ENCODE measurements at places on chromosomes 4 and X. TPM values are rescaled to one million over a fixed set of nuclear protein-coding genes. Genes with fewer than 3 reads are reported as not detected.

GRCh38 chr4:83725336-83726085 lies 189.6 kb downstream of the GPAT3 start:
- DNase-seq: no peak
- no peak overlapping the region for H3K27ac ChIP-seq
- H3K36me3 ChIP-seq: no peaks in the 10 kb centered on the region

DNA sequence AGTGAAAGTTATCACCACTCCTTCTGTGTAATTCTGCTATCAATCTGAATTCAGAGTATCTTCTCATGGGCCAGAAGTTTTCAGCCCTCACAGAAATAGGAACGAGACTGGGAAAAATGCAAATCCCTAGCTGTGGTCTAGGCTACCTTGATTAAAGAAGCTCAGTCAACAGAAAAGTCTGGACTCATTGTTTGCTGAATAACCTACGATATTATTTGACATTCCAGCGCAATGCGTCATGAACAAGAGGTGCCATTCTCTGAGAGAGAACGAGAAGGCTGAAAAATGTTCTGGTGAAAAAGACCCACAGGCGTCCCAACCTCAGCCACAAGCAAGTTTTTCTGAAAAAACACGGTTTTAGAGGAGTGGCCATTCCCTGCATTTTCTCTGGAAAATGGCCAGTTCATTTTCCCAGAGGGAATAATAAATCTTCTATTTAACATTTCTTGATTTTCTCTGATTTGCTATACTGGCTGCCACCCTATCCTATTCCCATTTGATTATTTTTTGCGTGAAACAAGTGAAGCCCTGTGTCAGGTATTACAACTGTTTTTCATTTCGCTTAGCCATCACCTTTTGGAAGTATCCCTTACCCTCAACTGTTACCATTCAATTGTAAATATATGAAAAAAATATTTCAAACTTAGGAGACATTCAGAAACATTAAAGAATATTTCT lies 1117.6 kb upstream of the PRKX start:
- H3K4me1 ChIP-seq: no peaks in the 10 kb centered on the region
- H3K27ac ChIP-seq: no peak overlapping the region
- H3K27me3 ChIP-seq: no peaks in the 10 kb centered on the region
- no peak overlapping the region for H3K4me3 ChIP-seq
- DNase-seq: no peak

DNA sequence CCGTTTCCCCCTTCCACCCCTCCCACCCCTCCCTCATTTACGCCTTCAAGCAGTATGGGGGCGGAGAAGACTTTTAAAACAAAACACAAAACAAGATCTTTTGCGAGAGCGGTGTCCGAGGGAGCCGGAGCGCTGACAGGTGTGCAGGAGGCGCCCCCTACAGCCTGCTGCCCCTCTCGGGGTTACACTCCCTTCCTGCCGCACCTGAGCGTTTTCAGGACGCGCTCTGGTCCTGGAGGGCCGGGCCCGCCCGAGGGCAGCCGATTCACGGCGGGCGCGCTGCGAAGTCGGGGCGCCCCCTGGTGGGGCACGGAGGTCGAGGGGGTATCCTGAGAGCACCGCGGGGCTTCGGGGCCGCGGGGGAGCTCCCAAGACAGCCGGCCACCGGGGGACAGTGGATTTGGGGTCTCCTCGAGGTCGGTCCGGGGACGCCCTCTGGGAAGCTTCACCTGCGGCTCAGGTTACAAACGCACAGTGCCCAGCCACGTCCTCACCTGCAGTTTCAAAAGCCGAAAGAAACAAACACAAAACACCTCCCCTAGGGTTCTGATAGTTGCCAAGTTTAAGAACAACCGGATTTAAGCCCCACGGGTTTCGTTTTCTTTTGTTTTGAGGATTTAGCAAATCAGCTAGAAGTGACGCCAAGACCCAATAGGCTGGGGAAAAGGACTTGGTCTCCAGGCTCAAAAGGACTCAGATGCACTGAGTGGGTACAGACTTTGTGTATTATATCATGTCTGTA lies 8.0 kb upstream of the NEUROG2 start:
- H3K27ac ChIP-seq: no peak overlapping the region
- peaks cover 38% of the 10 kb centered on the region for H3K27me3 ChIP-seq
- peak overlapping the region; percentile 66 for H3K4me3 ChIP-seq

DNA sequence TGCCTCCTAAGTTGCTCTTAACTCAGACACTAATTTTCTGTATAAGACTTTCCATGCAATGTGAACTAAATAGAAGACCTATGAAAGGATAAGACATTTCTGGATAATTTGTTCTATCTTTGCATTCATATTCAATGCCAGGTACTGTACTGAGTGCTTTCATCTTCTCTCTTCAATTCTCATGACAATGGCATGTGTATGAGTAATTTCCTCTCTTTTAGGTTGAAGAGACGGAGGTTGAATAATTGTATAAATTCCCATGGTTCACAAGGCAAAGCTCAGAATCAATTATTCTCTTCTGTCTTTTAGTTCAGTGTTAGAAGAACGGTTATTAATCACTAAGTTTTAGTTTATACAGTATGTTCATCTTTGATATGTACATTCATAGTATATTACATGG lies 29.3 kb upstream of the CFAP299 start:
- H3K4me1 ChIP-seq: no peaks in the 10 kb centered on the region
- H3K36me3 ChIP-seq: no peaks in the 10 kb centered on the region
- no peak overlapping the region for H3K4me3 ChIP-seq
- no peak overlapping the region for H3K27ac ChIP-seq
- H3K27me3 ChIP-seq: no peaks in the 10 kb centered on the region

GRCh38 chrX:42934020-42934726 lies 156.2 kb upstream of the PPP1R2C start:
- no peak overlapping the region for H3K4me3 ChIP-seq
- no peak for DNase-seq
- no peaks in the 10 kb centered on the region for H3K36me3 ChIP-seq
- H3K27me3 ChIP-seq: no peaks in the 10 kb centered on the region

DNA sequence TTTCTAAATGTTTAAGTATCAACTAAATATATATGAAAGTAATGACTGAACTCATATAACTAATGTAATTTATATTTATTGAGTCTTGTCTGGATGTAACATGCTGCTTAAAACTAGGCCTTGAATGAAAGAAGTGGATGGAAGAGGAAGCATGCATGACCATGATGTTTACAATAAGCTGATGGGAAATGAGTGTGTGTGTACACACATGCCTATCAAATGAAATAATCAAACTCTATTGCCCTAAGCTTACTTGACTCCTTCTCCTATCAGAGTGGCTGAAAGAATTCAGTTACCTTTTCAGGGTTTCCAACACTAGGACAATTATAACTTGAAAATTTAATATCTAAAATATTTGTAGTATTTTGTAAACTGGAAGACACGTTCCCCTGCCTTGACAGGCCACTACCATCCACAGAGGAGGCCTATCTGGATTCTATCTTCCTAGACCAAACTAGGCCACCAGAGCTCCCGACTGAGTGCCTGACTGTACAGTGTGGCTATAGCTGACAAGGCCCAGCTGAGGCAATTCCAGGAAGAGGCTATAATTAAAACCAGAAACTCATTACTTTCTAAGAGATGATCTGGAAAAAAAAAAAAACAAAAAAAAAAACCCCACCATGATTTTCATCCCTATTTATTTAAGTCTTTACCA lies 7.6 kb downstream of the ARSJ start:
- H3K27ac ChIP-seq: no peak overlapping the region
- no peak for DNase-seq
- no peaks in the 10 kb centered on the region for H3K36me3 ChIP-seq
- H3K4me1 ChIP-seq: peaks cover 35% of the 10 kb centered on the region
- H3K4me3 ChIP-seq: no peak overlapping the region

DNA sequence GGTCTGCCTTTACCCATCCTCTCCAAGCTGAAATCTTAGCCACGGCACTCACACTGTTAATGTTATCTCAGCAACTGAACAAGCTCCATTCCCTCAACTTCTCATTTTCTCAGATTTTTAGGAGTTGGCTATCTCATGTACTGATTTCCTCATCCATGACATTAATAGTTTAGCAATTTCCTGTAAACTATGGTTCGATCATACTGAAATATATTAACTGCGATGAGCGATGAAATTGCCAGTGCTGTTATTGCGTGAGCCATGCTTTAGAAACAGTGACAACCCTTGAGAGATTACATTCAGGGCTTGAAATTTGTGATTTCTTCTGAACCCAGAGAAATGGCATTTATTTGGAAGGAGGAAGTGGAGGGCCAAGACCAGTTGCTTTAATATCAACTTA lies 223.7 kb downstream of the GPAT3 start:
- no peaks in the 10 kb centered on the region for H3K27me3 ChIP-seq
- no peaks in the 10 kb centered on the region for H3K4me1 ChIP-seq
- no peak overlapping the region for H3K27ac ChIP-seq
- H3K36me3 ChIP-seq: no peaks in the 10 kb centered on the region

DNA sequence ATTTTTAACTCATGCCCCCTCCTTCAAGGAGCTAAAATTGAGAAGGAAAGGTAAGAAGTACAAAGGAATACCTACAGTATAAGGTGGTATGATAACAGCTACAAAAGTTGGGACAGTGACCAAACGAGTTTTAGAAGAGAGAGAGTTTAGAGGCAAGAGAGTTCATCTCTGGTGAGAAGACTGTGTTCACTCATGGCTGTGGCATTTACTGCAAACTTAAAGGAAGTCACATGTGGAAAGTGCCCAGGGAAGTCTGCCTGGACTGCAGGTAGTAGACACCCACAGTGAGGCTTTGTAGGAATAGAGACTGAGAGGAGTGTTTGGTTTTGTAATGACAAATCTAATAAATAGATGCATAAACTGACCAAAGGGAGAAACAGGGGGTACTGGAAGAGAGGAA lies 493.5 kb downstream of the IL15 start:
- H3K27me3 ChIP-seq: no peaks in the 10 kb centered on the region
- DNase-seq: no peak
- no peak overlapping the region for H3K4me3 ChIP-seq
- no peaks in the 10 kb centered on the region for H3K36me3 ChIP-seq
- peaks cover 37% of the 10 kb centered on the region for H3K4me1 ChIP-seq
- H3K27ac ChIP-seq: peak overlapping the region; percentile 60

- H3K27ac ChIP-seq: no peak overlapping the region
- H3K27me3 ChIP-seq: no peaks in the 10 kb centered on the region
- H3K36me3 ChIP-seq: no peaks in the 10 kb centered on the region
- no peaks in the 10 kb centered on the region for H3K4me1 ChIP-seq
- no peak overlapping the region for H3K4me3 ChIP-seq
Observed at GRCh38 chr4:152488246-152488645, 47.6 kb downstream of the FBXW7 start.

GRCh38 chr4:24024605-24025004 lies 134.8 kb upstream of the PPARGC1A start:
- no peak overlapping the region for H3K27ac ChIP-seq
- no peaks in the 10 kb centered on the region for H3K27me3 ChIP-seq
- no peak for DNase-seq
- no peak overlapping the region for H3K4me3 ChIP-seq
- H3K4me1 ChIP-seq: no peaks in the 10 kb centered on the region

DNA sequence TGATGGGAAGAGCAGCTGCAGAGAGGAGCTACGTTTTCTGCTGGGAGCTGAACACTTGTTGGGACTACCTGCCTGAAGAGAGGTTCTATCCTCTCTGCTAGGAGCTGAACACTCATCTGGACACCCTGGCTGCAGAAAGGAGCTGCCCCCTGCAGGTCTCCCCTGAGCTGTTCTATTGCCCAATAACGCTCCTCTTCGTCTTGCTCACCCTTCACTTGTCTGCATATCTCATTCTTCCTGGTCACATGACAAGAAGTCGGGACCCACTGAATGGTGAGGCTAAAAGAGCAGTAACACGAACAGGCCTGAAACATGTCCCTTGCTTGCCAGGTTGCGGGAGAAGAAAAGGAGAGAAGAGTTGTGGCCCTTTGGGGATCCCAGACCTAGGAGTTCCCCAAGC lies 27.8 kb downstream of the NAA11 start:
- no peaks in the 10 kb centered on the region for H3K36me3 ChIP-seq
- no peaks in the 10 kb centered on the region for H3K4me1 ChIP-seq
- DNase-seq: no peak
- no peaks in the 10 kb centered on the region for H3K27me3 ChIP-seq
- H3K27ac ChIP-seq: no peak overlapping the region
- no peak overlapping the region for H3K4me3 ChIP-seq

GRCh38 chrX:63680423-63680822 lies 104.6 kb downstream of the ARHGEF9 start:
- no peak for DNase-seq
- no peaks in the 10 kb centered on the region for H3K4me1 ChIP-seq
- H3K27me3 ChIP-seq: no peaks in the 10 kb centered on the region
- H3K4me3 ChIP-seq: no peak overlapping the region
- peaks cover 7% of the 10 kb centered on the region for H3K36me3 ChIP-seq

DNA sequence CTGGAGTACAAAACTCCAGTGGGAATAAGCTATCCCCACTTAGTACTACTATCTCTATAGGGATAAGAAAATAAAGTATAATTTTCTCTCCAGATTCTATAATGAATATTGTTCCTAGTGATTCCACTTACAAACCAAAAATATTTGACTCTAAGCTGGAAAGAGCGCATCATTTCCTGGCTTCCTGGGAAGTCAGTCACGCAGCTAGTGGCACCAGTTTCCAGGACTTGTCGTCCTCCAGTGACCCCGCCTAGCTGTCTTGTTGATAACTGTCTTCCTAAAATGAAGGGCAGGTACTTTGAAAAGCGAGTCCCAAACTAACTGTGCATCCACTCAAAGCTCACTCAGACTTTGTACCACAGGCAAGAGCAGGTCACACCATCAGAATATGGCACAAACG lies 39.3 kb downstream of the LNX1 start:
- H3K27ac ChIP-seq: no peak overlapping the region
- no peak overlapping the region for H3K4me3 ChIP-seq
- H3K36me3 ChIP-seq: no peaks in the 10 kb centered on the region

Gene PIN4
- 3.9 TPM for total RNA-seq

Gene IL2
- not detected for total RNA-seq

Gene DACH2
- total RNA-seq: not detected

Gene ETNPPL
- not detected for total RNA-seq

Gene UCHL1
- 64.7 TPM for total RNA-seq

Gene SSX3
- not detected for total RNA-seq

Gene MXRA5
- total RNA-seq: 0.14 TPM

Gene TLR2
- total RNA-seq: 68.5 TPM

Data from thoracic aorta (tissue), 2 donors.